ENCODE measurements at places on chromosomes 12 and 14.

- no peak for DNase-seq
Observed at GRCh38 chr14:96284008-96284407, 28.0 kb downstream of the BDKRB1 start.

DNA sequence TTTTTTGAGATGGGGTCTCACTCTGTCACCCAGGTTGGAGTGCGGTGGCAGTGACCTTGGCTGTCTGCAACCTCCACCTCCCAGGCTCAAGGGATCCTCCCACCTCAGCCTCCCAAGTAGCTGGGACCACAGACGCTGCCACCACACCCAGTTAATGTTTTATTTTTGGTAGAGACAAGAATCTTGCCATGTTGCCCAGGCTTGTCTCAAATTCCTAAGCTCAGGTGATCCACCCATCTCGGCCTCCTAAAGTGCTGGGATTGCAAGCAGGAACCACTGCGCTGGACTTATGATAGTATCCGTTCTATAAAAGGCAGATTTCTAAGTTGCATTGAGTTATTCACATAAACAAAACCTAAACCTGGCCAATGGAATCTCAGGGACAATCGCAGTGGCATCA is 321.1 kb upstream of the PRICKLE1 start:
- DNase-seq, result no peak

- DNase-seq, result peak; percentile 31
Observed at GRCh38 chr12:124696693-124697476, 129.5 kb upstream of the NCOR2 start.

DNA sequence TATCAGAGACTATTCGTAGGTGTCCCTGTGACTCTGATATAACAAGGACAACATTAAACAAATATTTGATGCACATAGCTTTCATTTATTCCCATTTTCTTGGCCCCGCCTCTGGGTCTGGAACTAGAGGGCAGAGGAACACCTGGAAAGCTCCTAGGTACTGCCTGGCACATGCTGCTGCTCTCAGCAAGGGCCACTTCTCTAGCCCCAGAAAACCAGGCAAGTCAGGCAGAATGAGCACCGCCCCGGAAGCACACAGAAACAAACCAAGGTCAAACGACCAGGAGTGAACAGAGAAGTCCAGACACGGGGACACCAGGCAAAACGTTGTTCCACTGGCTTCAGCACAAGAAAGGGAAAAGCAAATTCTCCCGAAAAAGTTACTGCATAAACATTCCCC is 76.1 kb downstream of the TTC7B start:
- DNase-seq, result no peak

DNA sequence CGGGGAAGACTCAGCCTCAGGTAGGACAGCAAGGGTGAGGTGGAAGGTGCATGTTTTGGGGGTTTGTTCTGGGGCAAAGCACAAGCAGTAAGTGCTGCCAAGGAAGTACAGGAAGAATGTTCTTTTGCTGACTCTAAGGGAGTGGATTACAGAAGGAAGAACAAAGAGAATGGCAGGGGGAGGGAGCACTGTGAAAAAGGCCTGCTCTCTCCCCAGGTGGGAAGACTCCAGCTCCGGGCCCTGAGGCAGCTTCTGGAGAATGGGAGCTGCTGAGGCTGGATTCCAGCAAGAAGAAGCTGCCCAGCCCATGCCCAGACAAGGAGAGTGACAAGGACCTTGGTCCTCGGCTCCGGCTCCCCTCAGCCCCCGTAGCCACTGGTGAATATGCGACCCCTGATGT is 7.0 kb upstream of the PFDN5 start:
- no peak for DNase-seq

DNA sequence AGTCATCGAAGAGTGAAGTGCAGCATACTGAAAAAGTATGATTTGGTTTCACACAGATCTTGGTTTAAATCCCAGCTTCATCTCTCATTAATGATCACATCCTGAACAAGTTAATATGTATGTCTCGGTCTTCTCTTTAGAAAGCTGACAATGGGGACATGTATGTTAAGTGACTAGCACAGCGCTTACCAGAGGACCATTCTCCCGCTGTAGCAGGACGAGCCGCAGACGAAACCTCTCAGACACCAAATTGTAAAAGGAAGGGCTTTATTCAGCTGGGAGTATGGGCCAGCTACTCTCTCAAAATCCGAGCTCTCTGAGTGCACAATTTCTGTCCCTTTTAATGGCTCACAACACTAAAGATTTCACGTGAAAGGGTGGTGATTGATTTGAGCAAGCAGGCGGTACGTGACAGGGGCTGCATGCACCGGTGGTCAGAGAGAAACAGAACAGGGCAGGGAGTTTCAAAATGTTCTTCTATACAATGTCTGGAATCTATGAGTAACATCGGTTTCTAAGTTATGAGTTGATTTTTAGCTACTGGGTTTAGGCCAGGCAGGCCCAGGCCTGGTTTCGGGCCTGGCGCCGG is 682.4 kb downstream of the DIO2 start:
- no peak for DNase-seq

Data from brain (organoid and tissue), 16 donors.